Dorsolateral prefrontal cortex (tissue), 122 donors: ENCODE measurements at places on chromosomes 12 and 14.

GRCh38 chr12:30082381-30082780, 298.6 kb upstream of the TMTC1 start:
- no peak for DNase-seq

DNA sequence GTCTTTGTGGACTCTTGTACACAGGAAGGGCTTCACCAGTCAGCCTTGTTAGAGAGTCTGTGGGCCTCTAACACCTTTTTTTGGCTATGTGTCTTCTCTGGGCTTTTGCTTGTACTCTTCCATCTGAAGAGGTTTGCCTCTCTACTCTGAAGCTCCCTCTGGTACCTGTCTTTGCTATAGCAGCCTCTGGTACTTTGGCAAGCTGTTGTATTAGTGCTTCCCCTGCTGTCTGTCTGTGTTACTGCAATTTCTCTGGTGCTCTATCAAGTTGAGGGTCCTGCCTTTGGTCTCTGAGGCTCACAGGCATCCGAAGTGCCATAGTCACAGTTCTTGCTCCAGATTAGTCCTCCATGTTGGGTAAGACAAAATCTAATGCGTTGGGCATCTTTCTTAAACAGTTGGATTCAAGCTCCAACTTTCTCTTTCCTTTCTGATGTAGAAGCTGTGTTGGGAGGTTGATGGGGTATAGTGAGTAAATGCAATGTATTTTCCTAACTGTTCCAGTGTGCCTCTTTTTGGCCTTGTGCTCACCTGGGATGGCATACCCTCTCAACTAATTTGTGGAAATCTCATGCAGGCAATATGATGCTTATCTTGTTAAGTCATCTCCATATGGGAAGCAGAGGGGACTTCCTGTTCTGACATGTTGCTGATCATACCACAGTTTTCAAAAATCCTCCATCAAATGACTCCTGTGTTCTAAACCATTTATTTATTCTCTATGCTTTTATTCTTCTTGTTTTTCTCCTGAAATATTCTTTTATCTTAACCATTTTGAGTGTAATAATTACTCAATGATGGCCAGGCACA, 88.8 kb downstream of the ATF7IP start:
- no peak for DNase-seq

GRCh38 chr12:1640328-1641234, 11.6 kb downstream of the WNT5B start:
- no peak for DNase-seq

DNA sequence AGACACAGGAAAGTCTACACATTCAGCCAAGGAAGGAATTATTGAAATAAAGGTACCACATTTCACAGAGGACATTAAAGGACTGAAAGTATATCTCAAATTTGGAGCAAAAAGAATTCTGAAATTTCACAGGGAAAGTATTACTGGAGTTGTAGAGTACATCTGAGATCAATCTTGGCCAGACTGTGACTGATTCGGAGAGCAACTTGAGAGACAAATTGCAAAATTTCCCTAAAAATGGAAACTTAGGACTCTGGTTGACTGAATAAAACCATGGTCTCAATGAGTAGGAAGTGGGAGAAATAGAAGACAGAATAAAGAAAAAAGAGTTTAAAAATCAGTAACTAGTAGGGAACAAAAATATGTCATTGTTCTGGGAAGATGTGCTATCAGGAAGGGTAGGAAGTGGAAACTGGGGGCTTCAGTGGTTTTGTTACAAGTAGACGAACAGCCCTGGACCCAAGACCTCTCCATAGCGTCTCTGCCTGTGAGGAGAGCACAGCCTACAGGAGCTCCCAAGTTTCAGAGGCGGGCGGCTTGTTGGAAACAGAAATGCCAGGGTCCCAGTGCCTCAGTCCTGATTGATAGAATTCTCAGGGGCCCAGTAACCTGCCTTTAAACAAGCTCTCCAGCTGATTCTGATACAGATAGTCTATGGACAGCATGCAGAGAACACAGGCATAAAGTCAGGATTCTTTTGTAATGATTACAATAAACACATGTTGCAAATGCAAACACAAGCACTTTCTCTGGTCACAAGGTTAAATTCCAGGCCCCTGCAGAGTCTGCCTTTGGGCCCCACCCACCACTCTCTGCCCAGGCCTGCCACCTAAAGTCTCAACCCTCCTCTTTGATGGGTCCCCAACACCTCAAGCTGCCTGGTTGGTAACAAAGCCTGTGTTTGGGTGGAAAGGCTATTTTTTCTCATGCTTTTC, 63.1 kb downstream of the BBS10 start:
- no peak for DNase-seq

DNA sequence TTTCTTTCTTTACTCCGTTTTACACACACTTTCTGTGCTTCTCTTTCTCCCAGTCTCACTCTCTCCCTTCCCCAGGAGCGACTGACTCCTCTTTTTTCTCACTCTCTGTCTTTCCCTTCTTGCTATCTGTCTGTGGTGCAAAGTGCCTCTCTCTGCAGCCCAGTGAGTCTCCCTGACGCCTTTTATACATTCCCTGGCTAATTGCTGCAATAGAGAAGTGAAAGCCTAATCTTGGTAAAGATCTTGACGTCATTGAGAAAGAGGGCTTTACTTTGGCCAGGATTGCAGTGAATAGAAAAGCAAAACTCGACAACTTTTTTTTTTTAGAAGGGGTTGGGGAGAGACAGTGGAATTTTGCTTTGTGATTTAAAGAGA, 706 bp upstream of the DIO2 start:
- no peak for DNase-seq

- no peak for DNase-seq
Observed at GRCh38 chr14:77142005-77142800, 612 bp upstream of the ZDHHC22 start.

DNA sequence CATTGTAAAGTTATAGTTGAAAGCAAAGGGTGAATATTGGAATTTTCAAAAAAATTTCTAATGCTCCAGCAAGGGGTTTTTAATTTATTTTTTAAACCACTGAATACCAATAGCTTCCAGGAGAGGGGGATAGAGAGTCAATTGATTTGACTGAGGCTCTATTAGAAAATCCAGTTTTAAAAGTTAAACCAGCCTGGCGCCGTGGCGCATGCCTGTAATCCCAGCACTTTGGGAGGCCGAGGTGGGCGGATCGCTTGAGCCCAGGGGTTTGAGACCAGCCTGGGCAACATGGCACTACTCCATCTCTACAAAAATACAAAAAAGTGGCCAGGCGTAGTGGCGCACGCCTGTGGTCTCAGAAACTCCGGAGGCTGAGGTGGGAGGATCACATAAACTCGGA, 150.1 kb downstream of the SLC38A4 start:
- DNase-seq, result no peak

- no peak for DNase-seq
Observed at GRCh38 chr12:109630815-109631214, 57.2 kb downstream of the MVK start.

- no peak for DNase-seq
Observed at GRCh38 chr12:65522956-65523860, 244.7 kb downstream of the MSRB3 start.

DNA sequence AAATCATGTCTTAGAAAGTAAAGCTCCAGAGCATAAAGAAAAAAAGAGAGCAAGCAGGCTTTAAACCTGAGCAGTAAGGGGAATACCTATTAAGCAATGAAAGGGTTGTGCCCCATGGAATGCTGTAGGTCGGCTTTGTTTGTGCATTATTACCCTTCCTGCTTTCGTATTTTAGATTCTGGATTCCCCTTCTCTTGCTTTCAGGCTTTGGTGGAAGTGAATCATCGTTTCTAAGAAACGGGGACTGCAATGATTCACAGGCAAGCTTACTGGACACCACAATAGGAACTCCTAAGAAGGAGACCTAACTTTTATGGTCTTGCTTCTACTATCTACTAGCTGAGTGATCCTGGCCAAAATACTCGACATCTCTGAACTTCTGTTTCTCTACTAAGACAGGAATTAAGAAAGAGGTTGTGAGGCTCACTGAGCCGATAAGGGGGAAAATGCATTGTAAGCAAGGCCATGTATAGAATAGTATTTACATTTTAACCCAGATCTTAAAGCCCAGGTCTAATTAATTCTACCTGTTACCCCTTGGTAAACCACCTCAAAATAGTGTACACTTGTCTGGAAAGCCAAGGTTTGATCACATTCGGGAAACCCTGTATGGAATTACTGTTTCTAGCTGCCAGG, 1.2 kb upstream of the BMAL2 start:
- no peak for DNase-seq

DNA sequence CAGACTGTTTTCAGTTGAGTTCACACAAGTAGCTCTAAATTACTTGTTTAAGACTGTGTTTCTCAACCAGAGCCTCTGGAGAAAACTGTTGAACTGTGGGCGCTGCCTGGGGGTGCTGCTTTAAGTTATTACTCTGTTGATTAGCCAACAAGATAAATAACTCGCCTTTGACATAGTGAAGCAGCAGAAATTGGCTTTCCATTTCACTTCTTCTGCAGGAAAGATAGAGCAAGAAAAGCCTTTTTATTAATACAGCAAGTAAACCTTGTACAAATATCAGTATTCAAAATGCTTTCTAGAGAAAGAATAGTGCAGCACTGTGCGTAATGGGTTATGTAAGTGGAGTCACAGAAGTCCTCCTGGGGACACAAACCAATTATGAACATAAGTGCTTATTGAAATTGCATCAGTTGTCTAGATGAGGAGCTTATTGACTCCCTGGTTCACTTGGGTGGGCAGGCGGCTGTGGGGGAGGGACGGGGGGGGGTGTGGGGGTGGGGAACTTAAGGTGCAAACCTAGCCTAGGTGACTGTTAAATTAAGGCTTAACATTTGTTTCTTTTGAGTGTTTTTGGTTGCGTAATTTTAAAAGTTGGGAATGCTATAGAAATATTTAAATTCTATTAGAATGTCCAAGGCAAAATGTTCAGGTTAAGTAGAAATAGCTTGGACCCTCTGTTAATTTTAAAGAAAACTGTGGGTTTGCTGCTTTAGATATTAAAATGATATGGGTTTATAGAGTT, 6.3 kb downstream of the FRS2 start:
- no peak for DNase-seq

GRCh38 chr14:65620195-65620594, 207.7 kb downstream of the FUT8 start:
- no peak for DNase-seq

GRCh38 chr12:69682110-69682755, 16.9 kb downstream of the BEST3 start:
- DNase-seq, result no peak

DNA sequence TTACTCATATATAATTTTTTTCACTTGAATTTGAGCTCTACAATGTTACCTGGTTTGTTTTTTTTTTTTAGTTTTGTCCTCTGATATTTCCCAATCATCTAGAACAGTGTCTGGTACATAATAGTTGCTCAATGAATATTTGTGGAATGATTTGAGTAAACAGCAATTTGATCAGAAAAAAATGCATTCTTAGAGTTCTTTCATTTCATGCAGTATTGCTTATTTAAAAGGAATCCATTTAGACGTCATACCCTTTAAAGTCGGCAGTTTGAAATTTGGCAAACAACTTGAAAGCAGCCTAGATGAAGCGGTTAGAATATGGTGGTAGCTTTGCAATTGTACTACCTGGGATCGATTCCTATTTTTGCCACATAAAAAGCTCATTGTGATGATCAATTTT, 140.0 kb downstream of the PDE3A start:
- DNase-seq, result no peak

- DNase-seq, result no peak
Observed at GRCh38 chr12:105083031-105083430, 1.2 kb downstream of the ALDH1L2 start.

DNA sequence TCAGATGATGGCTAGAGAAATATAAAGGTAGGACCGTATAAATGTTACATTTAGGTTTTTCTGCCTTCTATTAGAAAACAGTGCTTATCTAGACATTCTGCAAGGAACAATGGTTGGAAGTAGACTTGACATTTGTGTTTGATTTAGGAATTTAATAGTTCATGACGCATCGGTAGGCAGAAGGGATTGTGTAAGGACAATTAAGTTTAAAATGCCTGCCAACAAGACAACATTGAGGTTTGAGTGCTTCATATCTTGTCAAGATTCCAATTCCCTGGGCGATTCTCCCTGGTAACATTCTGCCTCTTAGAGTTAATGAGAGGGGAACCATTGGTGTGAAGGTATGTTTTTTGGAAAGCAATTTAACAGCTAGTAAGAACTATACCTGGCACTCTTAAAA, 186.8 kb upstream of the RBM19 start:
- DNase-seq, result no peak

DNA sequence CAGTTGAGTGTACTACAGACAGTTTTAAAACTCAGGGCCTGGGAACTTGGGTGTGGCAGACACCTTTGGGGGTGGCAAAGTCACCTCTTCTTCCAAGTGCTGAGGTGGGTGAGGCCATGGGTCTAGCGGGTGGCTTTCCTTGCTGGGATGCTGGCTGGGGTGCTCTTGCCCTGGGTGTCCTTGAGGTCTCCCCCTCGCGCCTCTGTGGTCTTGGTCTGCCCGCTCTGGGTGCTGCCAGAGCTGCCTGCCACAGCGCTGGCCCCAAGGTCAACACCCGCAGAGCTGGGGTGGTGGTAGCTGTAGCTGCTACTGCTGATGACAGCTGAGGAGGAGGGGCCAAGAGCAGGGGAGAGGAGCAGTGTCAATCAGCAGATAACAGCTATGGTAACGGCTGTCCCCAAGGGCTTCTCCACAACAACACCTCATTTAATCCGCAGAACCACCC, 6.8 kb downstream of the KRT74 start:
- no peak for DNase-seq

DNA sequence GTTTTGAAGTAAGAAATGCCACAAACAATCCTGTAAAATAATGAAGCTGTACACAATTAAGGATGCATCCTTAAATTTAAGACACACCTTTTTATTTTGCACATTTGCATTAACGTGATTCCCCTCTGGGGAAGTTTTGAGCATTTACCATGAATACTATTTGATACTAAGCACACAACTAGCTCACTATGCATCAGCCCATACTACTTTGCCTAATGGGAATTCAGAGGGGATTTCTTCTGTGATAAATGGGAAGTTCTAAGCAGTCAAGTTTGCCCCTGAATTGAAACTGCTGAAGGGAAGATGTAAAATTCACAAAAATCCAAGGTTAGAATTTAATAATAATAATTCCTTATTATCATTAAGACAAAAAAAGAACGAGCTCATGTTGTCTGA, 27.4 kb downstream of the SINHCAF start:
- no peak for DNase-seq

DNA sequence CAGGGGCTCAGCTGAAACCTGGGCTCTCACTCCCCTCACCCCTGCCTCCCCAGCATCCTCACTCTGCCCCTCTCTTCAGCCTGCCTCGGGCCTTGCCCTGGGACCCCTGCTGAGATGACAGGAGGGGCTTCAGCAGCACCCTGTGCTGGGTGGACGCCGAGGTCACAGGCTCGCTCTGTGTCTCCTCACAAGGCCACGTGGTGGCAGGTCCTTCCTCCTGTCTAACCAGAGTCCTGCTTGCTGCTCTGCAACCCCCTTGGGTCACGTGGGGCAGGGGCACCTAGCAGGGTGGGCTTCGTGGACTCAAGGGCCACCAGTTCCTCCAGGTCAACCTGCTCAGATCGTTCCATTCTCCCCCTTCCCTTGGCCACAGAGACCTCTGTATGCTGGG, 90.4 kb downstream of the TMEM121 start:
- no peak for DNase-seq

- DNase-seq, result peak; percentile 41
Observed at GRCh38 chr12:47782372-47782770, 9.3 kb downstream of the SLC48A1 start.
